CD4-positive, alpha-beta T cell treated with Interleukin-4 for 1 hour (primary cell): ENCODE measurements at places on chromosomes 1 and 21.
A peak's percentile ranks its signal among the peaks of the same experiment; 100 is the strongest.

DNA sequence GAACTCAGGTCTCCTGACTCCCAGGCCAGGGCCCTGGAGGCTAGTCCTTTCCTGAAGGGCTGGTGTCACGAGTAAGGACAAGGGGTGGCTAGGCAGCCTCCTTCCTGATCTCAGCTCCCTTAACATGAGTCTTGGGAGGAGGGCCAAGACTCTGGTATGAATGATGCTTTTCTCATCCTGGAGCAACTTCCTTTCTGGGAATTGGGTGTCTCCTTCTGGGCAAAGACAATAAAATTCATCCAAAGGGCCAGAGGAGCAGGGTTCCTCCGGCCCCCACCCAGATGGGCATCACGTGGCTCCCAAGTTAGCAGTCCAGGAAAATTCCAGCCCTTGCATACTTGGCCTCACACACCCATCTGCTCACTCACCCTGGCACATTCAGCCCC lies at the start of gene FAM167B:
FAM167B (plus strand) TSS at position 335 of the 386 bp plus-strand sequence. CDS start 200 bp downstream, outside the sequence.
- DNase-seq, result no peak

DNA sequence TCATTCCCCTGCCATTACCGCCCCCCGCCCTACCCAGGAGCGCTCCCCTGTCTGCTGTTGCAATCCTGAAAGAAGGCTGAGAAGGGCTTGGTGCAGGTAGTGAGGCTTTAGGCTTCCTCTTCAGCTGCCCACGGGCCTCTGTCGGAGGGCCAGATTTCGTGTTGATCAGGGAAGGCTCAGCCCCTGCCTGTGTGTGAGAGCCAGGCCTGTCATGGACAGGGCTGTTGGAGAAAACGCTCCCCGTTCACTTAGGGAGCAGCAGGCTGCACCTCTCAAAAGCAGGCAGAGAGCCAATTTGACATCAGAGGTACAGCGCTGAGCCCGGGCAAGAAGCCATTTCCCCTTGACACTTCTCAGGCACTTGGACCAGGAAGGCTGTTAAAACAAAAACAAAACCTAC lies 19.0 kb downstream of the TEX35 start:
- no peak for DNase-seq

GRCh38 chr1:100510451-100510850 lies 27.5 kb upstream of the GPR88 start:
- DNase-seq, result no peak

DNA sequence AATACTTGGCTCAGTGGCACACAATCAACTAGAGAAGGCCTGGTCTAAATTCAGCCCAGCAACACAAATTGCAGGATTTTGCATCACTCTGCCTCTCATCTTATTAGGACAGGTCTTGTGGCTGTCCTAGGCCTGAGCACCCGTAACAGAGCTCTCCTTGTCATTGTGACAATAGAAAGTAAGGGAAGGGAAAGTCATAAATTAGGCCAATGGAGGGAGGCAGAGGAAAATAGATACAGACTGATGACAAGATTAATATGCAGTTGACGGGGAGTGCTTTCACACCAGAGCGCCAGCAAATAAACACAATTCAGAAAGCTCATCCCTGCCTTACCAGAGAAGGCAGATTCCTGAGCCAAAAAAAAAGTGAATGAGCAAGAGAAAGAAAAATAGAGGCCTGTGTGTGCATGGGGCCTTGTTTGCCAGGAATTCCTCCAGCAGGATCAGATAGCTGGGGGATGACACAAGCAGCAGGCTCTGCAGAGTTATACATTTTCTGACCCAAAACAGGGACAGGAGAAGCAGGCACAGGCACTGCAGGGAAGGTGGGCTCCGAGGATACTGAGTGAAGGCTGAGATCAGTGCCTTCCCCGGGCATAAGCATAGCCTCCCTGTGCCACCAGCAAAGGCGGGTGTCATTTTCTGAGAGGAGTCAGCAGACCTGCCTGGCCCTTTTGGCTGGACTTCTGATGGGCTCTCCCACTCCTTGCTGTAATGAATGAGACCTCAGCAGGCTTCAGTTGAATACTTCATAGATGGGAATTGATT lies 110.0 kb upstream of the SPAG17 start:
- DNase-seq, result no peak

- DNase-seq, result no peak
Measured at GRCh38 chr1:241411776-241412338, 54.9 kb upstream of the RGS7 start.

DNA sequence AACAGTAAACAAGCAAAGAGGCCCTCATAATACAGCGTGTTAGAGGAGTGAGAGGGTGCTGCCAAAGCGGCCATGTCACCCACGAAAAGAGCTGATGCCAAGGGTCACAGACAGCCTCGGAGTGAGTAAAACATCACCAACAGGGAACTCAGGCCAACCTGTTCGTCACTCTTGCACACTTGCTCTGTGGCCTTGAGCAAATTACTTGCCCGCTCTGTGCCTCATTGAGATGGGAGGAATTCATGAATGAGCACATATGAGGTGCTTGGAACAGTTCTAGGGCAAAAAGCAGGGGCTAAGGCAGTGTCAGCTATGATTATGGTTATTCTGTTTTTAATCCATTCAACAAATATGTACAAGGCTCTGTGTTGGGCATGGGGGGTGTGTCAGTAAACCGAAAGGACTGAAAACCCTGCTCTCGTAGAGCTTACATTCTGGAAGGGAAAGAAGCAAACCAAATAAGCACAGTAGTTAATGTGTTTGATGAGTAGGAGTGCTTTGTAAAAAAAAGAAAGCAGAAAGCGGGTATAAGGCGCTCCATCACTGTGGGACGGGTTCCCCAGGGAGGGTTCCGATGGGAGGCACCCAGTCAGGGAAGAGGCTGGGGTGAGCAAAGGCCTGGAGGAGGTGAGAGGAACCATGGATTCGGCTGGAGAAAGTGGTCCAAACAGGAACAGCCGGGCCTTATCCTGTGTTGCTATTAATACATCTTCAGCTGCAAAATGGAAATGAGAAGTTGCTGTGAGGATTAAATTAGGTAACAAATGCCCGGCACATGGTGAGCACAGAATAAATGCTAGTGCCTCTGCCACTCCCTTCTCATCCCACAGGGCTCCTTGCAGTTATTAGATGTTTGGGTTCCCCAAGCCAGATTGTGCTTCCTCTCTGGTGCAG lies 39.5 kb upstream of the RD3 start:
- no peak for DNase-seq

DNA sequence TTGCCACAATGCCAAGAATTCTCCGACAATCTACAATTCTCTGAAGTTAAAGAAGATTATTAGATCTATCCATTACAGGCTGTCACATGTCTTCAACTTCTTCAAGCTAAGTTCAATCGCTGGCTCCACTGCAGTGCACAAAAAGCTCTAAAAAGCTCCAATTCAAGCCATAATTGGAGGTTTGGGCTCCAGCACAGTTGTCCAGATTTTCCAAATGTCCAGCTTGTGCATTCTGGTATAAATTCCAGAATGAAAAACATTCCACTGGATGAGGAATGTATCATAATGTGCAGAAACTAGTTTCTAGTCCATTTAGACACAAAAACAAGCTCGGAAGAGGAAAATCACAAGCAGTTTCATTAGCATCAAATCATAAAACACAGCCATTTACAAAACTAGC lies 138.6 kb downstream of the NRIP1 start:
- DNase-seq, result no peak

- DNase-seq, result no peak
Measured at GRCh38 chr1:217857061-217857460, 225.9 kb downstream of the SPATA17 start.

DNA sequence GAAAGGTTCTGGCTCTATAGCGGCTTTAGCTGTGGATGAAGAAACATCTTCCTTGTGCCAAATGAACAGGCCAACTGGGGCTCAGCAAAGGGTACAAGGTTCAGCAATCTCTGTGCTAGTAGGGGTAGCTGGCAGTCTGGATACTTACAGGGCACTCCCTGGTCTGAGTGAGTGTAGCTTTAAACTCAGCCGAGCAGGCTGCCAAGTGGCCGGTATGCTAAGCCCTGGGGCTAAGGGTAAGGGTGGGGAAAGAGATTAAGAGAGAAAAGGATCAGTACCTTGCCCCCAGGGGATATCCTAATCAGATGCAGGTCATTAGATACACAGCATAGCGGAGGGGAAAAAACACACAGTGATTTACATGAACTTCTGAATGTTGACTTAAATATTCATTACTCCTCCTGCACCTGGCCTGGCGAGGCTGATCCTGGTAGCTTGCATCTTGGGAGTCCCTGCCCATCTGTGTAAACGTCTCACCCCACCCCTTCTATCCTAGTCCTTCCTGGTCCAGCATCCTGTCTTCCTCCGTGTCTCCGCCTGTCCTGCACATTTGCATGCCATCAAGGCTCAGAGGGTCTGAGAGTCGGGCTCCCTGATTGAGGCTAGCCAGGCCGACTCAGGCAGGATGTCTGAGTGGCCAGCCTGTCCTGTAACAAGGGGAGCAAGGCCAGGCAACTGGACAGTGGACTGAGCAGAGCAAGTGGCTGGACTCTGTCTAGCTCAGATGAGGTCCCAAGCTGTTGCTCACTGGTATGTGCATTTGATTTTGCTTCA lies 39.5 kb upstream of the CNTN2 start:
- DNase-seq, result no peak

GRCh38 chr1:31476891-31477846 lies 64.2 kb downstream of the SERINC2 start:
- DNase-seq, result no peak

DNA sequence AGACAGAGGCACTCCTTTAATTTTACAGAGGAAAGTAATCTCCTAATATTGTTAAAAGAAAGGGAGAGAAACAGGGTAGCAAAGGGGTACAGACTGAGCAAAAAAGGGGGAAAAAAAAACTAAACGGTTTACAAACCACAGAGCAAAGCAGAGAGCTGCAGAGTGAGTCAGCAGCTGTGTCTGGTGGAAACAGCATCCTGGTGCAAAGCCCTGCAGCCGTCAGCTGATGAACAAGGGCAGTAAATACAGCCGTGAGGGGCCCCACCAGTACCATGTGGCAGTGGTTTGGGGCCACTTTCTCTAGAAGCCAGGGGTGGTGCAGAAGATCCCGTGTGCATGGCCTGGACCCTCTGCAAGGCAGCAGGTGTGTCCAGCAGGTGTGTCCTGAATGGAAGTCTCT lies 111.3 kb downstream of the ERG start:
- DNase-seq, result no peak

- no peak for DNase-seq
Measured at GRCh38 chr1:36638268-36638667, 155.6 kb upstream of the CSF3R start.

GRCh38 chr1:153354515-153355193 lies 3.0 kb upstream of the S100A9 start:
- DNase-seq, result no peak

- no peak for DNase-seq
Measured at GRCh38 chr1:207965392-207966387, 54.8 kb upstream of the CD34 start.

- peak; percentile 52 for DNase-seq
Measured at GRCh38 chr1:226061841-226062557, 517 bp upstream of the H3-3A start.

DNA sequence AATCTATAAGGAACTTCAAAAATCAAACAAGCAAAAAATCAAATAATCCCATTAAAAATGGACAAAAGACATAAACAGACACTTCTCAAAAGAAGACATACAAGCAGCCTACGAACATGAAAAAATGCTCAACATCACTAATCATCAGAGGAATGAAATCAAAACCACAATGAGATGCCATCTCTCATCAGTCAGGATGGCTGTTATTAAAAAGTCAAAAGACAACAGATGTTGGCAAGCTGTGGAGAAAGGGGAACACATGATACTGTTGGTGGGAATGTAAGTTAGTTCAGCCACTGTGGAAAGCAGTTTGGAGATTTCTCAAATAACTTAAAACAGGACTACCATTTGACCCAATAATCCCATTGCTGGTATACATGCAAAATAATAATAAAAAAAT lies 226.4 kb downstream of the S1PR1 start:
- no peak for DNase-seq

GRCh38 chr1:165187031-165188009 lies 169.2 kb downstream of the LMX1A start:
- DNase-seq, result no peak

GRCh38 chr1:111481387-111482221 lies 7.8 kb downstream of the C1orf162 start:
- DNase-seq, result peak; percentile 68
